PC-3 (cell line): ENCODE measurements at places on chromosomes 5 and 9. TPM values are rescaled to one million over a fixed set of nuclear protein-coding genes. Genes with fewer than 3 reads are reported as not detected.

DNA sequence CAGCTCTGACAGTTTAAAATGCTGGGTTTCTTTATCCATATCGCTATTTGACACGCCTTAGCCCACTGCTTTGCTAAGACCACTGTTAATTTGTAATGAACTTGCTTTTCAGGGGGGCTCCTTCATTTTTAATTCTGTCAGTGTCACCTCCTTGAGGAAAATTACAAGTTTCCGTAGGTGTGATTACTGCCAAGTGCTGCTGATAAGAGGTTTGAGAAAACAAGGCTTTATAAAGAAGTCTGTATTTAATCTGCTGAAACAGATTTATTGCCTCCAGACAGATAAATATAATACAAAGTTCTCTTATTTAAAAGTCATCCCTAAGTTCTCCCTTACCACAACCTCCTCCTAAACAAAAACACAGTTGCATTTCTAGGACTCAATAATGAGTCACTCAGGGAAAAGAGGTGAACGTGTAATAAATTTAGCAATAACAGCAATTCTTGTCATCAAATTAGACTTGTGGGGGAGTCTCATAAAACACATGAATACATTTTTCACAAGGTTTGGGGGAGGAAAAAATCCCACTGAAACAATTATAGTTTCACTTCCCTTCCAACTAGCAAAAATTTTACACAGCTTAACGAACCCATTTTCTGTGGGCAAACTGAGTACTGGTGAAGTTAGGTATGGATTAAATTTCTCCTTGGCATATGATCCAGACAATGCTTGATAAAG is 72.8 kb downstream of the MAPKAP1 start:
- H3K36me3 ChIP-seq: no peaks in the 10 kb centered on the region
- 0 out of 2 replicates have a peak overlapping the region, but pooled peaks have one; percentile 8 for H3K4me3 ChIP-seq
- H3K27me3 ChIP-seq: no peaks in the 10 kb centered on the region
- peak; percentile 36 for DNase-seq

DNA sequence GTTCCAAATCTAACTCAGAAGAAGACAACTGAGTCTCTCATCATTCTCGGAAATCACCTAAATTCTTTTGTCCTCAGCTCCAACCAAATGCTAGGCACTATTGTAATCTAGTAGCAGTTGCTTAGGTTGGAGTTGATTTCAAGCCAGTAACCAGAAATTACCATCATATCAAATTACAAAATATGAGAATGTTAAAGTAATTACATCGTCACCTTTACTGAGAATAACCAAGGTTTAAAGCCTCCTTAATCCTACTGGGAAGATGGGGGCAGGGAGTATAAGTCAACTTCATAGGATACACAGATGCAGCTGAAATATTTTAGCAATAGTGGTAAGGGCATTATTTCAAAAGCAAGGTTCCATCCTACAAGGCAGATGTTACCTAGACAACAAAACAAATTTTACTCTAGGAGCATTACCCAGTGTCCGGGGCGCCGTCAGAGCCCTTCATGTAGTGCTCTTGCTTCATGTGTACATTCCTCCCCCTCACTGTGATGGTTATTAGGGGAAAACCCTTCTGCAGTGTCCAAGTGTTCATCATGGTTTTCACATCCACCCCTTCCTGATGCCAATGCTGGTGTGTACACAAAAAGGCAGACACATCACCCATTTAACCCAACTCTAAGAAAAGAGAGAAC is 19.5 kb downstream of the ERAP1 start:
- H3K4me3 ChIP-seq: no peak overlapping the region
- no peaks in the 10 kb centered on the region for H3K36me3 ChIP-seq
- DNase-seq: no peak
- H3K27me3 ChIP-seq: no peaks in the 10 kb centered on the region

DNA sequence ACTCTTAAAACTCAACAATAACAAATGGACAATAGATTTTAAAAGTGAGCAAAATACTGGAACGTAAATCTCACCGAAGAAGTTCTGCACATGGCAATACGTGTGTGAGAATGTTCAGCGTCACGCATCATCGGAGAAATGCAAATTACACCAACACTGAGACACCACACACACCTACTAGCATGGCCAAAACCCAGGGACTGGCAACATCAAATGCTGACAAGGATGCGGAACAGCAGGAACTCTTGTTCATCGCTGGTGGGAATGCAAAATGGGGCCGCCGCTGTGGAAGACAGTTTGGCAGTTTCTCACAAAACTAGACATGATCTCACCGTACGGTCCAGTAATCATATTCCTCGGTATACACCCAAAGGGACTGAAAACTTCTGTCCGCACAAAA is 21.6 kb upstream of the CLPTM1L start:
- peaks cover 78% of the 10 kb centered on the region for H3K27me3 ChIP-seq
- H3K36me3 ChIP-seq: no peaks in the 10 kb centered on the region
- DNase-seq: no peak
- H3K27ac ChIP-seq: no peak overlapping the region

DNA sequence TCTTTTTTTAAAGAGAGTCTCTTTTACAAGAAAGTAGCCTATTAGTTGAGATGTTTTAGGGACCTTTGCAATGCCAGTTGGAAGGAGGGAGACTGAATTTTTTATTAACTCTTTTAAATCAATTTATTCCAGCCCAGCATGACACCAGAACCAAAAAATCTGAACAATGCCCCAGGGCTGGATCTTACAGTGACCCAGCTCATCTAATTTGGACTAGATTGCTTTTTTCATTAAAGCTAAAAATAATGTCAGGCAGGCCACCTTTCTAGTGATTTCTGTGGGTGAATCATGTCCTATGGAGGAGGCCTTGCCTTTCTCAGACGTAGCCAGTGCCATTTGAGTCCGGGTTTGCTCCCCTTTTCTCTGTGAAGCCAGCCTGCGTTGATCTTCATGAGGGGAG is 38.8 kb downstream of the MAP1B start:
- H3K4me1 ChIP-seq: peaks cover 12% of the 10 kb centered on the region
- no peak overlapping the region for H3K4me3 ChIP-seq
- H3K27me3 ChIP-seq: no peaks in the 10 kb centered on the region
- no peak overlapping the region for H3K27ac ChIP-seq
- no peaks in the 10 kb centered on the region for H3K36me3 ChIP-seq
- DNase-seq: no peak

- H3K4me3 ChIP-seq: no peak overlapping the region
- H3K27me3 ChIP-seq: peaks cover 26% of the 10 kb centered on the region; the same call in 1 of the 2 replicates
- H3K36me3 ChIP-seq: no peaks in the 10 kb centered on the region
These were observed 175.7 kb upstream of the SMIM23 start for GRCh38 chr5:171609806-171610452.

The CD14 gene
- not detected in 2 replicates for total RNA-seq

The PKN3 gene
- total RNA-seq: 7.8 and 9.4 TPM in 2 replicates

The MEIKIN gene
- not detected in 2 replicates for total RNA-seq

The RETREG1 gene
- total RNA-seq: 1.7 and 8.5 TPM in 2 replicates
